ENCODE measurements at places on chromosomes 6 and 20. TPM values are rescaled to one million over a fixed set of nuclear protein-coding genes. Genes with fewer than 3 reads are reported as not detected.

Gene HDDC2
- total RNA-seq: 39.4 TPM

Gene HTR1B
- not detected for total RNA-seq

Gene ZGPAT
- 16.9 TPM for total RNA-seq

Gene SPAG4
- 8.9 TPM for total RNA-seq

Gene DPM1
- total RNA-seq: 38.5 TPM

Gene C6orf163
- total RNA-seq: 0.44 TPM

Data from cardiac ventricle fibroblast (primary cell).